H9 (cell line): ENCODE measurements at places on chromosomes 12 and 14. TPM values are rescaled to one million over a fixed set of nuclear protein-coding genes. Genes with fewer than 3 reads are reported as not detected.

The PPFIA2 gene
- 0.39 and 1.3 TPM in 2 replicates for total RNA-seq

The NRL gene
- total RNA-seq: 2.2 and 2.5 TPM in 2 replicates

The DICER1 gene
- 57.0 and 59.4 TPM in 2 replicates for total RNA-seq

The TBC1D30 gene
- 1.6 and 2.2 TPM in 2 replicates for total RNA-seq

The KCNMB4 gene
- 16.1 and 16.2 TPM in 2 replicates for total RNA-seq

The ZNF410 gene
- total RNA-seq: 24.5 and 28.1 TPM in 2 replicates

The TAS2R43 gene
- 0.48 and 0.59 TPM in 2 replicates for total RNA-seq

The GAS2L3 gene
- total RNA-seq: 11.7 and 15.8 TPM in 2 replicates

The GLS2 gene
- total RNA-seq: 15.9 and 17.0 TPM in 2 replicates

The C3AR1 gene
- total RNA-seq: not detected in 2 replicates

The CD4 gene
- total RNA-seq: 0.88 and 1.1 TPM in 2 replicates

The C12orf43 gene
- total RNA-seq: 24.8 and 25.7 TPM in 2 replicates

The KCNC2 gene
- not detected in 2 replicates for total RNA-seq

The FOXG1 gene
- 0.07 and 0.11 TPM in 2 replicates for total RNA-seq

The ATP23 gene
- 4.7 and 5.1 TPM in 2 replicates for total RNA-seq

The SERPINA3 gene
- not detected in 2 replicates for total RNA-seq

The NYNRIN gene
- total RNA-seq: 18.1 and 18.7 TPM in 2 replicates

The RAD9B gene
- total RNA-seq: 0.22 TPM in 1 of 2 replicates, not detected in the other

The CERS5 gene
- 62.5 and 68.8 TPM in 2 replicates for total RNA-seq

The KRT85 gene
- not detected in 2 replicates for total RNA-seq

The ASPG gene
- 0.24 and 0.33 TPM in 2 replicates for total RNA-seq

The LMNTD1 gene
- not detected in 2 replicates for total RNA-seq

The ACOT6 gene
- total RNA-seq: not detected in 2 replicates

The C14orf132 gene
- 5.7 and 7.7 TPM in 2 replicates for total RNA-seq

The TESPA1 gene
- not detected in 2 replicates for total RNA-seq

The CNTN1 gene
- total RNA-seq: 5.4 and 6.5 TPM in 2 replicates

The SLC6A13 gene
- not detected in 2 replicates for total RNA-seq

The ENDOU gene
- total RNA-seq: not detected in 2 replicates
